8988T (cell line): ENCODE measurements at places on chromosomes 5 and 9.

- no peak for DNase-seq
Measured at GRCh38 chr9:2231829-2232228, 216.7 kb downstream of the SMARCA2 start.

DNA sequence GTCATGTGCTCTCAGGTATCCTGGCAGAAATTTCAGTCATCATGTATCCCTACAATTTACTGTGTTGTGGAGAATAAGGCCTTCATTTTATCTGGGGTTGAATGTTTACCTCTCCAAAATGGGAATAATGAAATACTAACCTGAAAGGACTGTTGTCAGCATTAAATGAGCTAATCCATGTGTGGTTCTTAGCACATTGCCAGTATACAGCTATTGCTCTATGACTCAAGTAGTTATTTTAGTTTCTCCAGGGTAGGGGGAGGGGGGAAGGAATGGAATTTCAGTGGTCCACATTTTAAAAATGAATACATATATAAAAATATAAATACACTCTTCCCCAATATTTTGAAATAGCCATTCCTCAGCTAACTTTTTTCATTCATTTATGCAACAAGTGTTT, 3.5 kb downstream of the PAM start:
- DNase-seq, result no peak

- no peak for DNase-seq
Measured at GRCh38 chr9:125842242-125842641, 95.1 kb downstream of the PBX3 start.

- DNase-seq, result no peak
Measured at GRCh38 chr5:26569929-26570258, 468.5 kb downstream of the CDH9 start.

- no peak for DNase-seq
Measured at GRCh38 chr5:5688194-5688924, 265.9 kb downstream of the ICE1 start.

GRCh38 chr9:97072285-97072776, 33.4 kb upstream of the CTSV start:
- DNase-seq, result no peak
